Breast epithelium (tissue), 4 donors: ENCODE measurements at places on chromosomes 16 and 17. TPM values are rescaled to one million over a fixed set of nuclear protein-coding genes. Genes with fewer than 3 reads are reported as not detected.

DNA sequence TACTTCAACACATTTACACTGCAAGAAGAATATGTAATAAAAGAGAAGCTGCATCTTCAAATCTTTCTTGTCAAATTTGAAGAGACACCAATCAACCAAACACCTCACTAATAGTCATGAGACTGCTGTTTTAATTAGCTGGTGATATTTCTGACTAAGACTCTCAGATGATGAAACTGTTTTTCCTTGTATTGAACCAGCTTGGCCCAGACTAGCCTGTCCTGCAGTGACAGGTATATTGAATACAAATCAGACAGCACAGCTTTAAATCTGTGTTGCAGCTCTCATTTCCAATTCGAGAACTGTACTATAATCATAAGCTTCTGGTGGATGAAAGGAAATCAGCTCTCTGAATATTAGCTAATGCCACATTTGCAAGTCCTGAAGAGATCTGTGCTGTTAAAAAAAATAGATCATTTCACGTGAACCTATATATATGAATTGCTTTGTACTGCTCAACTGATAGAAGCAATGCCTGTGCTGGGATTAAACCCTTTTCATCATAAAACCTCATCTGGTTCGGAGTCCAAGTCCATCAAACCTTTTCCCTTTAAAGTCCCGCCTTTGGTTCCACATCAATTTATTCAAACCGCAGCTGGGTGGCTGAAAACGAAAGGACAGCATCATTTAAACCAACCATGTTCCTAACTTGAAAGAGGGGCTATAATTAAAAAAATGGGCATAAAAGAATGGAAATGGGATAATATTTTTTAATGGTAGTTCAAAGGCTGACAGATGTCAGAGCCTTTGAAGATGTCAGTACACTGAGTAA lies 306.2 kb downstream of the CEP112 start:
- no peaks in the 10 kb centered on the region for H3K27me3 ChIP-seq
- no peak overlapping the region for H3K4me3 ChIP-seq
- no peak overlapping the region for H3K27ac ChIP-seq

DNA sequence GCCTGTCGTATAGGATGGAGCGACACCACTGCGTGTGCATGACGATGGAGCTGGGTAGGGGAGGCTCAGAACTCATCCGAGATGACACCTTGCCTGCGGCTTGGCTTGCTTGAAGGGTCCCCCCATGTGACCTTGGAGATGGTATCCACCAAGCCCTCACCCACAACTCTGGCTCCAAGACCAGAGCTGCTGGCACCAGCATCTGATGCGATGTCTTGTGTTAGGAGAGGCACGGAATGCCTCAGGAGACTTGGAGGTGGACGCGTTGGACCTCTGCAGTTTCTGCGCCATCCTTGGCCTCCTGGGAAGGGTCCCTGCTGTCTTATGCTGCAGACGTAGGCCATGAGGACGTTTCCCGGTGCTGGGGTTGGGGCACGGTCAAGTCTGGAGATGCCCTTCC lies 7.8 kb downstream of the CRAMP1 start:
- no peaks in the 10 kb centered on the region for H3K36me3 ChIP-seq
- H3K27me3 ChIP-seq = no peaks in the 10 kb centered on the region
- peaks cover 2% of the 10 kb centered on the region for H3K4me1 ChIP-seq
- no peak overlapping the region for H3K27ac ChIP-seq

GRCh38 chr17:60258313-60258712 lies 108.5 kb downstream of the CA4 start:
- H3K27me3 ChIP-seq = no peaks in the 10 kb centered on the region
- H3K4me3 ChIP-seq = no peak overlapping the region
- no peaks in the 10 kb centered on the region for H3K4me1 ChIP-seq
- no peak for DNase-seq

The OR1F1 gene
- not detected for total RNA-seq

The SLFN11 gene
- 57.1 TPM for total RNA-seq

The HSD17B2 gene
- total RNA-seq = 8.8 TPM
